ENCODE measurements at places on chromosomes 2 and 18.

GRCh38 chr2:6929196-6929819 lies 12.1 kb downstream of the RNF144A start:
- DNase-seq: no peak

DNA sequence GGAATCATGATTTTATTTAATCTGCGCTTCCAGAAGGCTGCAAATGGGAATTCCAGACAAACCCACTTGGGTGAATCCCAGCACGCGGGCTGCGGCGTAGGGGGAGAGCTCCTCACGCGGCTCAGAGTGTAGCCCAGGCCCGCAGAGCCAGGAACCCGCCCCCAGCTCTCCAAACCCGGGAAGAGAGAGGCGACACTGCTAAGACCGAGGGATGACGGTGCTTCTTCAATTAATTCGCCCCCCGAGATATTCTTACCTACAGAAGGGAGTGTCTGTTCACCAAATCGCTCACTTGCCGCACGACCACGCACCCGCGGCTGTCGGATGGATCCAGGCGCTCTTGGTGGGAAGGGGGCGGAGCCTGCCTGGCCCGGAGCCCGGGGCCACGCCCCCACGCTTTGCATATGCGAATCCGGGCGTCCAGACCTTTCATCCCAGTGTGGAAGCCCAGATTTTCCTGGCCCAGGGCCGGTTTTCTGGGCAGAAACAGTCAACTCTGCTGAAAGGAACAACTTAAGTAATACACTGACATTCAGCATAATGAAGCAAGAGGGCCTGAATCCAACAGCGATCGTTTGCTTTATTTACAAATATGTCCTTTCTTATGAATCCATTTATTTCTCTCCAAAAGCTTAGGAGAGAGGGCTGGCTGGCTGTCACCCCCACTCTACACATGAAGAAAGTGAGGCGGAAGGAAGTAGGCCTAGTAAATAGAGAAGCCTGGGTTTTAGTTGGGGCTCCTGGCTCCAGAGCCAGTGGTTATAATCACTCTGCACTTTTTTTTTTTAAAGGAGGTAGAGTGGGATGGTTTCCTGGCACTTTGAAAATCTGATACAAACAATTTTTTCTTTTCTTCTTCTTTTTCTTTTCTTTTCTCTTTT lies at the start of gene SLC19A3:
TSS of gene SLC19A3 (minus strand) at position 342 of the 881 bp plus-strand sequence. CDS start 15,710 bp downstream, outside the sequence.
- no peak for DNase-seq

GRCh38 chr2:46801731-46802664 lies 113.6 kb downstream of the MCFD2 start:
- DNase-seq: no peak

DNA sequence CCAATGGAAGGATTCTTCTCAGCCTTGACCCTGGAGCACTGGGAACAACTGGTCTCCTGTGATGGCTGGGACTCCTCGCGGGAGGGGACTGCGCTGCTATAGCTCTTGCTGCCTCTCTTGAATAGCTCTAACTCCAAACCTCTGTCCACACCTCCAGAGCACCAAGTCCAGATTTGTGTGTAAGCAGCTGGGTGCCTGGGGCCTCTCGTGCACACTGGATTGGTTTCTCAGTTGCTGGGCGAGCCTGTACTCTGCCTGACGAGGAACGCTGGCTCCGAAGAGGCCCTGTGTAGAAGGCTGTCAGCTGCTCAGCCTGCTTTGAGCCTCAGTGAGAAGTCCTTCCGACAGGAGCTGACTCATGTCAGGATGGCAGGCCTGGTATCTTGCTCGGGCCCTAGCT lies 28.8 kb downstream of the LIPG start:
- DNase-seq: no peak

- no peak for DNase-seq
These were observed 113.8 kb upstream of the HAAO start for GRCh38 chr2:42906111-42906556.

- no peak for DNase-seq
These were observed 97.7 kb upstream of the ACAA2 start for GRCh38 chr18:49910986-49911385.

GRCh38 chr18:36176711-36177110 lies 10.6 kb upstream of the MOCOS start:
- DNase-seq: no peak

DNA sequence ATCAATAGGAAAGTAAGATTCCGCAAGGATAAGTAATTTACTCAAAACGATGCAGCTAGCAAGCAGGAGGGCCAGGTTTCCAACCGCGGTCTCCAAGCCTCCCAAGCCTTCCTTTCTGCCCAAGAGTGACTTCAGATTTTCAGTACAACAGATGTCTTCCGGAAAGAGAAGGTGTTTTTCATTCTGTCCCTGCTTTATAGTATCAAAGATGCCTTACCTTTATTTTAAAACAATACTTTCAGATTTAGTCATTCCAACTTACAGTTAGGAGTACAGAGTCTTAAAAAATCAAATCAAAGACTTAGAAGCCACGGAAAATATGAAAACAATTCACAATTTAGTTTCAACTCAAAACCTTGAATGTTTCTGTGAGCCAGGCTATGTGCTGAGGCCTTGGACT lies 43.6 kb downstream of the CYB5A start:
- DNase-seq: no peak

GRCh38 chr18:2337552-2338141 lies 233.7 kb downstream of the METTL4 start:
- peak; percentile 77 for DNase-seq

- DNase-seq: no peak
These were observed 206.1 kb upstream of the REV1 start for GRCh38 chr2:99695944-99696253.

GRCh38 chr2:234001380-234002160 lies 48.9 kb upstream of the SPP2 start:
- no peak for DNase-seq

GRCh38 chr2:207676827-207677354 lies 34.5 kb upstream of the CCNYL1 start:
- DNase-seq: peak; percentile 64

GRCh38 chr18:28961669-28962228 lies 784.8 kb upstream of the CDH2 start:
- DNase-seq: peak; percentile 72

DNA sequence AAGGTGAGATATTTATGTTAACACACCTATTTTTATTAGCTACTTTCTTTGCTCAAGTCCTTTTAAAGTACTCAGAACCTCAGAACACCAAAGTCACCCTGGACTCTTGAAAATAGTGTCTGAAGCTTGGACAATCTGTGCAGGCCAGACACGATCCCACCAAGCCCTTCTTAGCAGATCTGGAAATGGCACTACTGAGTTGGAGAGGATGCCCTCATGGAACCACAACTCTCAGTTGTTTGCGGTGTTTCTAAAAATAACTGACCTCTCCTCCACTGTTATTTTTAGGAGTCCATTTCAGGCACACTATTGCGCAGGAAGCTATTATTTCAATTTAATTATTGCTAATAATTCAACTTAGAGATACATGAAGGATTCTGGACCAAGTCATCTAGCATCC lies 103.5 kb upstream of the ITGB6 start:
- DNase-seq: no peak

GRCh38 chr2:11903085-11903606 lies 156.7 kb downstream of the LPIN1 start:
- DNase-seq: peak; percentile 60

- DNase-seq: no peak
These were observed 121.5 kb upstream of the SP3 start for GRCh38 chr2:174086708-174087107.

- DNase-seq: peak; percentile 98
These were observed at the start of gene ARHGAP15 for GRCh38 chr2:143128681-143129580. ARHGAP15 (plus strand) TSS chr2:143129419.

- no peak for DNase-seq
These were observed 20.6 kb downstream of the STPG4 start for GRCh38 chr2:47134386-47135090.

- DNase-seq: peak; percentile 24
These were observed 1.4 kb downstream of the RPRD1A start for GRCh38 chr18:36066001-36066400.

- no peak for DNase-seq
These were observed 47.1 kb upstream of the MAP4K3 start for GRCh38 chr2:39484206-39484605.

- no peak for DNase-seq
These were observed 261.3 kb downstream of the CDH19 start for GRCh38 chr18:66342577-66342976.

- no peak for DNase-seq
These were observed 1030.1 kb upstream of the POU3F3 start for GRCh38 chr2:103823847-103824246.

GRCh38 chr18:40553029-40553428 lies 1402.0 kb upstream of the PIK3C3 start:
- DNase-seq: no peak

GRCh38 chr18:54209471-54210180 lies 14.8 kb downstream of the MBD2 start:
- DNase-seq: no peak

DNA sequence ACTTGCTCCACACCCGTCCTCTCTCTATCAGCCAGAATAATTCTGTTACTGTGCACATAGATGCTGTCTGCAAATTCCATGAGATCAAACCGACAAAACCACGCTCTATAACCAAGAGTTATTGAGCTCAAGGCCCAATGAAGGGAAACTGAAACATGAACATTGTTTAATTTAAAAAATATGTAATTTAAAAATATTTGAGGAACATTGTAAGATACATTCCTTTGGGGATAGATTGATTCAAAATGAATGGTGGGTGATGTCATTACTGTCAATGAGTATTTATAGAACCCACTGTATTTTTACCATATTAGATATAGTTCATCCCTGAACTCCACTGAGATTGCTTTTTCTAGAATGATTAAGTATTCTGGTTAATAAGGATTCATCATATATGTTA lies 50.4 kb downstream of the NCKAP5 start:
- DNase-seq: no peak

DNA sequence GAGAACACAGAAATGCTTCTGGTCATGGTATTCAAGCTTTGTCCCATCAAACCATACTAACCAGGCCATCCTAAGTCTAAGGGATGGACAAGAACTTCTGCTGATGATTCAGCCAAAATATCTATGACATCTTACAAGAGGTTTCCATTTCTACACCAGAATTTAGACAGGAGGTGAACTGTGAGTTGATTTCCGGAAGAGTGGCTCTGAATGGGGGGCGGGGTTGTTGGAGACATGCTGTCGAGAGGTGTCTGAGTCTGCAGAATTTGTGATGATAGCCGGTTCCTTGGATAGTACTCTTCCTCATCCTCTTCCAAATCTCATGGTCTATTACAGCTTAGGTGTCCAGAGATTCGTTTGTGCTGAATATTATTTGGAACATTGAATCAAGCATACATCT lies 408.7 kb upstream of the TCF4 start:
- DNase-seq: no peak

DNA sequence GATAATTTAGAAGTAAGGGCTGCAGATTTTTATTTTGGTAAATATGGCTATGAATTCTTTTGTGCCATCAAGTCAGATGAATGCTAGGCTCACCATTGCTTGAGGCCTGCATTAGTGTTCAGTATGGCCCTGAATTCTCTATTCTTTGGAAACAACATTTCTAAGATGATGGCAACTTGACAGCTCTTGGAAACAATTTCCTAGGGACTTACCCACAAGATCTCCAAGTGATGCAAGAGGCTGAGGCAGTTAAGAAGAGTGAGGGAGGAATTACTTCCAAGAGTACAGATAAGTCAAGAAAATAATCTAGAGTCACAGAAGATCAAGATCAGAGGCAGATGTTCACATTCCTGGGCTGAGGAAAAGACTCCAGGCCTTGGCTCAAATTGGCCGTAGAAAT lies 129.1 kb downstream of the NRP2 start:
- no peak for DNase-seq

- no peak for DNase-seq
These were observed 189.6 kb downstream of the DSC3 start for GRCh38 chr18:30852980-30853379.

GRCh38 chr18:56175330-56176001 lies 462.9 kb downstream of the TXNL1 start:
- no peak for DNase-seq

- no peak for DNase-seq
These were observed at the start of gene MLPH for GRCh38 chr2:237486819-237487448. MLPH (plus strand) TSS chr2:237487251; CDS start chr2:237493427, 6,176 bp downstream.

GRCh38 chr2:207264310-207264709 lies 98.6 kb upstream of the KLF7 start:
- no peak for DNase-seq

- peak; percentile 68 for DNase-seq
These were observed 9.1 kb upstream of the ARID5A start for GRCh38 chr2:96527286-96528005.

- DNase-seq: no peak
These were observed 151.7 kb downstream of the ARHGAP28 start for GRCh38 chr18:6881034-6881820.

DNA sequence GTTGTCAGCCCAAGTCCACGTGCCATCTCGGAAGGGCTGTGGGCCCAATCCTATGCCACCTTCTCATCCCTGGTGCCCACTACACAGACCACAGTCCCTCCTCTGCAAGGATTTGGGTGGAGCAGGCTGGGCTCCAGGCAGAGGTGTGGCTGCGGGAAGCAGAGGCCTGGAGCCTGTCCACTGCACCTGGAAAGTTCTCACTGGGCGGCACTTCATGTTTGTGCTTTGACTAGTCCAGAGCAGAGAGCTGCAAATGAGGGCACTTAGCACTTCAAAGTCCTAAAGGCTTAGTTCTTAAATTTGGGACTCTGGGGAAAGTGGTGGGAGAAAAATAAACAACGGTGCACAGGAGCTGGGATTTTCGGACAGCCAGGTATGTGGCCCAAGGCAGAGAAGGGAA lies 308.9 kb upstream of the POU3F3 start:
- no peak for DNase-seq

DNA sequence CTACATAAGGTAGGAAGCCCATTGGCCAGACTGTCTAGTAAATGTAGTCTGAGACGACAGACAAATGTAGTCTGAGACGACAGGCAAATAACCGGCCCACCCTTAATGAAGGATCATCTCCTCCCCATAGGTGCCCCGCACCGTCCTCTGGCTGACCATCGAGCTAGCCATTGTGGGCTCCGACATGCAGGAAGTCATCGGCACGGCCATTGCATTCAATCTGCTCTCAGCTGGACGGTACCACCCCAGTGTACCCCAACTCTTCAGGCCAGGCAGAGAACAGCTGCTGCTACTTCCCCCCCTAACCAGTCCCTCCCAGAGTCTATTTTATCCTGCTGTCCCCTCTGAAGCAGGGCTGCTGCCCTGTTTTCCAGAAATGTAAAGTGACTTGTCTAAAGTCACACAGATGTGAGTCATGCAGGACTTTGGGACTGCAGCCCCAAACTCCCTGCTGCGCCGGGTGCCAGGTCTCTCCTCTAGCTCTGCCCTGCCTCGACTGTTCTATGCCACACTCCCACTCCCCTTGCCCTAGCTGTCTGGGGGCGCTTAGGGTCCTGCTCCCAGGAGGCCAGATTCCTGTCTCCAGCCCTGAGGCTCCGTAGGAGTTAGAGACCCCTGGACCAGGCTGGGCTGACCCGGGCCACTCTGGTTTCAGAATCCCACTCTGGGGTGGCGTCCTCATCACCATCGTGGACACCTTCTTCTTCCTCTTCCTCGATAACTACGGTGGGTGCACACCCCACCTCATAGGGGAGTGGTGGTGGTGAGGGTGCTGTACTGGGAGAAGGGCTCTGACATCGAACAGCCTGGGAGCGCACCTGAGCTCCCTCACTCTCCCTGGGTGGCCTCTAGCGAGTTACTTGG lies 4.7 kb downstream of the SLC11A1 start:
- DNase-seq: no peak
